Astrocyte (in vitro differentiated cells and primary cell): ENCODE measurements at places on chromosomes 4 and X.

GRCh38 chr4:129239088-129239487 lies 143.1 kb downstream of the C4orf33 start:
- no peak for DNase-seq

DNA sequence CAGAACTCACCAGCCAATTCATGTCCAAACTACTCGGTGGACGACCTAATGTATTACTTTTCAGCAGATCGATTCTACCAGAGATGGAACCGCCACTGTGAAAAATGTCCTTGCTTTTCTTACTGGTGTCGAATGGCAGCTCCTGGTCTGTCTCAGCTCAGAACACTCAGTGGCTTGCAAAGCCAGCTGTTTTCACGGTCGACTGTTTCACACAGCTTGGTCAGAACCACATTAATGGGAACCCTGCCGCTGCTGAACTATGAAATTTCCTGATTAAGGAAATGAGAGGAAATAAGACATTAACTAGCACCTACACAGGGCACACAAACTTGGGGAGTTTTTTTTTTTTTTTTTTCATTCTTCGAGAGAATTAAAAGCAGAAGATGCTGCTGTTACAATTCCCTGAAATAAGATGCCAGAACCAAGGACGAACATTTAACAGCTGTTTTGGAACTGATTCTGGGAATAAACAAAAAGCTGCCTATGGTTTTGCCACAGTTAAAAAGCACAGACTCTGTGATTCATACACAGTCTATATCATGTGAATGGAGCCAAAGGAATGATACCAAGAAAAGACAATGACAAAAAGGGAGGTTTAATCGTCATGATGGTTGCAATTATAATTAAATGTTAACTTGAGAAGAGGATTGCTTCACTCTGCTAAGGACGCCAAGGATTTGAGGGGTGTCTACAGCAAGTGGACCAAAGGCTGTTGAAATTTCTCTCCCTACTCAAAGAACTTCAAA lies 31.3 kb downstream of the SUPT20HL2 start:
- DNase-seq: no peak

GRCh38 chrX:17710871-17711301 lies 26.4 kb upstream of the SCML1 start:
- DNase-seq: peak; percentile 9

- DNase-seq: no peak
Measured at GRCh38 chr4:99722006-99722405, 64.4 kb upstream of the C4orf54 start.

DNA sequence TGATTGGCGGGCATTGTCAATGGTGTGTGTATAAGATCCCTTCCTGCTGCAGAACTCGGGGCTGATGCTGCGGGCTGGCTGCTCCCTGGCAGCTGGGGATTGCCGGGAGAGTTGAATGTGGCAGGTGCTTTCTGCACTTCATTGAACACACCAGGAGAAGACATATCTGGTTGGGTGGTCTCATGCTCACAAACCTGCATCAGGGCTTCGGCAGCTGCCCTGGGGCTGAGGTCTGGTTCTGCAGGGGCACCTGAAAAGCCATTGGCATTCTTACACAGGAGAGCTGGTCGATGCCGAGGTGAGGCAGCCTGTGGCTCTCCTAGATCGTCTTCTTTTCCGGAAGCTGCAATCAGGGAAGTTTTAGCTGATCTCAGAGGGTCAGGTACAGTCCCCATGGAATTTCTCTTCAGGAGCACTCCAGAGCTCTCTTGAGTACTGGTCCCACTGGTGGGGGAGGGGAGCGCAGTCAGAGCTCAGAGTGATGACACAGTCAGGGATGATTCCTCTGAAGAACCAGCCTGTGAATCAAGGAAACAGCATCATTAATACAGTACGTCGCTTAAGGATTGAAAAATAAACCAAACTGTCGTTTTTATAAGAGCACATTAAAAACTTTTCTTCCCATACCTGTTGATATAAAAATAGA lies 57.8 kb downstream of the GPRIN3 start:
- DNase-seq: no peak
